ENCODE measurements at places on chromosomes 4 and X. TPM values are rescaled to one million over a fixed set of nuclear protein-coding genes. Genes with fewer than 3 reads are reported as not detected.

- DNase-seq = peak; percentile 59
Measured at GRCh38 chr4:1330761-1331590, 16.0 kb upstream of the UVSSA start.

- no peak for DNase-seq
Measured at GRCh38 chrX:33211356-33212260, at the start of gene DMD. DMD (minus strand) TSS chrX:33211549; CDS start chrX:33211312, 237 bp downstream.

GRCh38 chr4:173293663-173294062 is 40.5 kb downstream of the HMGB2 start:
- no peak for DNase-seq

DNA sequence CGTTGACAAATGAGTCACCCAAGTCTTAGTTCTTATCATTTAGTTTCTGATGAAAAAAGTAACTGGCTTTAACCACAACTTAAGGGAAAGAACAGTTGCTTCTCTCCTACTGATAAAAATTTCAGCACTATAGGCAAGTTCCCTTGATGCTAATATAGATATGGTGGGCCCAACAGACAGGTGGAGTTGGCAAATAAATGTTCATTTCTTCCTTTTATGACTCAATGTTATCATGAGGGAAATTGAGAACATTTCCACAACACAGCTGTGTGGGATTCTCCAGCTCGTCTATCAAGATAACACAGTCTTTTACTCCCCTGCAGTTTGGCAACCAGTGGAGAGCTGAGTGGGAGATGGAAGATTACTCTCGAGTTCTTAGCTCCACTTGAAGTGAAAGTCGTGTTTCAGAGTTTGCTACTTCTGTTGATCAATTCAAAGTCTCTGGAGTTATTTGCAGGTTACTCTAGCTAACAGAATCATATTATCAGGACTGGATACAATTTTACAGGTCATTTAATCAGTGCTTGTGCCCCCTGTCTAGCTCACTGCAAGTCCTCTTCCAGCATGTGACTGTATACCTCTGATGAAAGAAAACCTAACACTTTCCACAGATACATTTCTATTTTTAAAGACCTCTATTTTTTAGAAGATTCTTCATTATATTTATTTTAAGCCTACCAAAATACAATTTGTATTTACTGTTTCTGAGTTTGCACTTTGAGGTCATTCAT is 270.6 kb upstream of the GK2 start:
- no peak for DNase-seq

- no peak for DNase-seq
Measured at GRCh38 chrX:153744210-153745066, 19.6 kb upstream of the PLXNB3 start.

GRCh38 chrX:63961964-63962363 is 176.9 kb upstream of the ARHGEF9 start:
- DNase-seq = no peak

DNA sequence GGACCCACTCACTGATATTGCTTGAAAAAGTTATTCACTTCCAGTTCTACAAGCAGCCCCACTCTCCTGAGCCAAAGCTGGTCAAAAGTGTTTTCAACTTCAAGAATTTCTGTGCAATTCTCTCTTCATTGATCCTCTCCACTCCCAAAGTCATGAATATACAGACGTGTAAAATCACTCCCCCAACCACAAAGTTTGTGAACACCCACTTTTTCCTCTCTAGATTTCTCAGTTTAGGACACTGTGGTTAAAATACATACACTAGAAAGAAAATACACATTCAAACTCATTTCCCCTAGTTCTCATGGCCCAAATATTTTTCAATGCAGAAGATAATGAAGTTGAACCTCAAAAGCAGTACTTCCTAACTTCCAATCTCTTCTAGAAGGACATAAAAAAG is 116.3 kb downstream of the MSN start:
- no peak for DNase-seq

The COL25A1 gene
- not detected for polyA plus RNA-seq

The CCNG2 gene
- polyA plus RNA-seq = 45.0 TPM

The TTC29 gene
- not detected for polyA plus RNA-seq
